ENCODE measurements at places on chromosomes 3 and 15.

DNA sequence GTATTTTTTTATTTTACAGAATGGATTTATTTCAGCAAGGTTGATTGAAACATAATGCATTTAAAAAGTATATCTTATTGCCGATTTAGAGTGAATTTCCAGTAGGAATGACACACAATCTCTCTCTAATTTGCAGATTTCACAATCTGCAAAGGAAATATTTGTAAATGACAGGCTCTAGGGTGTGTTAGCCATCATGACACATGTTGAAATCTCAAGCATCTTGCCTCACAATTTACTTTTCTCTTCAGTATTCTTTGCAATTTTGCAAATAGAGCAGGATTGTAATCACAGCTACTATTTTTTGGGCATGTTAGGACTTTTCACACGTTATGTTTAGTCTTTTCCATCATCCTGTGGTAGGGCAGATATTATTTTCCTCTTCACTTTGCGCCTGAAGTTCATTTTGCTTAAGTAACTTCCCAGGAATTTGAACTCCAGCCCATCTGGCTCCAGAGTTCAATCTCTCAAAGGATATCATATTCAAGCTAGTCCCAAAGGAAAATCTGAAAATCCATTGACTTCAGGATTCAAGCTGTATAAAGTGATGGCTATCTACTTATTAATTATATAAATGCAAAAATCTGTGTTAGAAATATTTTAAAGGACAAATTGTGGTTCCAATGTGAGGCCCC is 55.4 kb downstream of the ATP13A4 start:
- no peak for DNase-seq

- DNase-seq = no peak
Measured at GRCh38 chr3:101124125-101124524, 130.9 kb upstream of the ABI3BP start.

- DNase-seq = no peak
Measured at GRCh38 chr15:77507911-77508310, 87.2 kb downstream of the HMG20A start.

DNA sequence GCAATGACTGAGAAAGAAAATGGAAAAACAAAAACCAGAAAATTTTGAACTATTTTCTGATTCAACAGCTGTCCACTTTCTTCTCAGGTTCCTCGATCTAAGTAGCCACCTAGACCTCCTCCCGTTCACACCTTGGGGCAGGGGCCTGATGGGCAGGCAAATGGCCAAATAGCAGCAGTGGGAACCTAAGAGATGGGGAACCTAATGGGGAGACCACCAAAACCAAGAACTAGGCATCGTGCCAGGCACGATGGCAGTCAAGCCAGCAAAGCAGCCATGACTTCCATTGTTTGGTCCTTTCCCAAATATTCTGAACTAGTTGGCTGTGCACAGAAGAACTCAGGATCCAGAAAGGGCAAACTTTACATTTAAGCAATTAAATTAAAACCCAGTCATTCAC is 57.1 kb downstream of the CAPN7 start:
- DNase-seq = no peak

GRCh38 chr3:49658711-49659110 is 15.4 kb upstream of the APEH start:
- no peak for DNase-seq

- DNase-seq = peak; percentile 50
Measured at GRCh38 chr15:71730277-71731144, 79.8 kb upstream of the NR2E3 start.

DNA sequence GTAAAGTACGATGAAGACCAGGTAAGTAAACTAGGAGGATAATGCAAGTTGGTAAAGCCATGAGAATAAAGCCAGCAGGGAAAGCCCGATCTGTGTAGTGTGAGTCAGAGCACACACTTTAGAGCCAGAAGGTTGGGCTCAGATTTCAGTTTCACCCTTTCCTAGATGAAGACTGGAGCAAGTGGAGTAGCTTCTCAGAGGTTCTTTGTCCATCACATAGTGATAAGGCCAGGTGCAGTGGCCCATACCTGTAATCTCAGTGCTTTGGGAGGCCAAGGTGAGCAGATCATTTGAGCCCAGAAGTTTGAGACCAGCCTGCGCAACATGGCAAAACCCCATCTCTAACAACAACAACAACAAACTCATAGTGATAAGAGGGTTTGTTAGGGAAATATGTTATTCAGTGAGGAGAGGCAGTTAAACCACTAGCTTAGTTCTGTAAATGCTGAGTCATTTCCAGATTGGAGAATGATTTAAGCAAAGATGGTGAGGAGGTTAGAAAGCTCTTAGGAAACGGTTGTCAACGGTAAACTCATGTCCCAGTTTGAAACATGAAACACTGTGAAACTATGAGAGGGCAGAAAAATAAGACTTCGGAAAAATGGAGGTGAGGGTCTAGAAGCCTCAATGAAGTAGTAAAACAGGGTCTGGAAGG is 39.0 kb downstream of the IL12A start:
- no peak for DNase-seq

GRCh38 chr3:64530434-64531049 is 157.3 kb downstream of the ADAMTS9 start:
- DNase-seq = no peak

GRCh38 chr3:175270198-175270837 is 411.2 kb downstream of the NAALADL2 start:
- DNase-seq = no peak

GRCh38 chr3:100333051-100333450 is 1.5 kb upstream of the NIT2 start:
- DNase-seq = no peak

- no peak for DNase-seq
Measured at GRCh38 chr15:50786871-50787270, 21.4 kb upstream of the SPPL2A start.

All from CD4-positive, alpha-beta T cell (primary cell).